HFFc6 (cell line): ENCODE measurements at places on chromosomes 1 and 21. TPM values are rescaled to one million over a fixed set of nuclear protein-coding genes. Genes with fewer than 3 reads are reported as not detected.

PGLYRP3 gene
- not detected in 3 replicates for total RNA-seq

ASCL5 gene
- total RNA-seq: not detected in 3 replicates

ACTL8 gene
- total RNA-seq: 0.20 TPM in 1 of 3 replicates, not detected in the others

GRCh38 chr1:77797991-77798390 lies 18.5 kb downstream of the MIGA1 start:
- DNase-seq: no peak

- DNase-seq: no peak
Measured at GRCh38 chr1:36304970-36305914, 926 bp upstream of the SH3D21 start.

- DNase-seq: no peak
Measured at GRCh38 chr1:181608948-181609347, 125.6 kb downstream of the CACNA1E start.

GRCh38 chr21:17668479-17669140 lies 55.9 kb upstream of the BTG3 start:
- DNase-seq: no peak

- no peak for DNase-seq
Measured at GRCh38 chr1:154837034-154837671, 32.9 kb downstream of the KCNN3 start.

USP25 gene
- 13.0 to 18.3 TPM (median 14.6 TPM) in 3 replicates for total RNA-seq

DNA sequence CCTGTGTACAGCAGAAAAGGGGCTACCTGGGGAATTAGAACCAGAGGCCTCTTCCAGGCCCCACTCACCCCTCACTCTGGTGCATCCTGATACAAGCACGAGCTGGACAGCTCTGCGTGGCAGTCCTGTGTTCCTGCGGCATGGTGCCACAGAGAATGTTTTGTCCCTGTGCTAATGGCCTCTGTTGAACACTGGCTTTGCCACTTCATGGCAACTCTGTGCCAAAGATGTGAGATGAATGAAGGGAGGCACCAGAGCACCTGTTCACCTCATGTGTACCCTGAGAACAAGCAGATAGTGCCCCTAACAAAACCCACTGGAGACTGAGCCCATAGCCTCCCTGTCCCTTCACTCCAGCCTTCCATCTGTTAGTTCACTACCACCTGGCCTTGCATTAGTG lies 199.3 kb upstream of the COA6 start:
- no peak for DNase-seq

DNA sequence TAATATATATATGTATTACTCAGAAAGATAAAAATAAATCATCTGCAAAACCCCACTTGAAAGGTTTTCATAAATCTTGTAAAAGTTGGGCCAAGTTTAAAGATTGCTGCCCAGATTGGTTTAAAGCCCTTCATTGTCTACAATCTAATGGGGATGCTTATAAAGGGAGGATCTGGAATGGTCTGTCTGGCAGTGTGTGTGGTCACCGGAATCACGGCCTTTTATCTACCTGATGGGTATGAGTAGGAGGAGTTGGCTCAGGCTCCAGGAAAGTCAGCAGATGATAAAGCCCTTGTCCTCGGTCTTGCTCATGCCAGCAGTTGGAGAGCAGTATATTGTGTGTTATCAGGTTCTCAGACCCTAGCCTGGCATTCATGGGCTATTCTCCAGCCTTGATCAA lies 197.7 kb downstream of the ROR1 start:
- no peak for DNase-seq

DNA sequence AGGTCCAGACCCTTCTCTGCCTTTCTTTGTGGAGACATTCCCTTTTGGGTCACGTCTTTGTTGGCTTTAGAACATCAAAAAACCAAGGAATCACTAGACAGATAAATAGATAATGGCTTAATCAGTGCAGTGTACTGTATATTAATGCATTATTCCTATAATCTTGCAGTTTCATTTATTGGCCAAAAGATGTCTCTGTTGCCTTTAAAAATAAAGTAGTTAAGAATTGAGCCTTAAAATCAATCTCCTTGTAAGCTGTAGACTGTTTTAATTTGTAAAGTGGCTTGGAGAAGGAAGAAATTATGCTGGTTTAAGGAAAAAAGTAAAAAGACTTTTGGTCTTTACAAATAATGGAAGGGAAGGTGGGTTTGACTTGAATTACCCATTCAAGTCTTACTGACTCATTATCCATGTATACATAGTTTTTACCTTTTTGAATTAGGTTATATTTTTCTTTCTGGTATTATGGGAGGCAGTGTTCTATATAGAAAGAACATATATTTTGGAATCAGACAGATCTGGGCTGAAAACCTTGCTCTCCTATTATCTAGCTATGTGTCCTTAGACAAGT lies 84.6 kb downstream of the VPS13D start:
- DNase-seq: no peak

DNA sequence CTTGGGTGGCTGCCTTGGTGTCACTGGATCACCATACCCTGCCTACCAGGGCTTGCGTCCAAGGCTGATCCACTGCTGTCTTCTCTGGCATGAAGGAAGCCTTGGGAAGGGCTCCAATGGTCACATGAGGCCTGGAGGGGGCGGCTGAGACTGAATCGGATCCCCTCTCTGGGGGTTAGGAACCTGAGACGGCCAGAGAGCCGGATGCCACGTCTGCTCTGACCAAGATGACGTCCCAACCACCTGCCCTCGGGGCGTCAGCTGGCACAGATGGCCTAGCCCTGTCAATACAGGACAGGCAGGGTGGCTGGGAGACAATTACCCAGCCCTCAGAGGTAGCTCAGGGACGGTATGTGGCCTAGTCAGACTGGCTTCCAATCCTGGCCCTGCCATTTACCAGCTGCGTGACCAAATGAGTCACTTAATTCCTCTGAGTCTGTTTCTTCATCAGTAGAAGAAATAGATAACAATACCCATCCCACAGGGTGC lies 5.4 kb downstream of the TRIM62 start:
- DNase-seq: peak; percentile 25

- DNase-seq: no peak
Measured at GRCh38 chr1:6313393-6314200, 52.7 kb upstream of the GPR153 start.

GRCh38 chr1:41783189-41783639 lies 135.5 kb downstream of the HIVEP3 start:
- peak; percentile 92 for DNase-seq

SFN gene
- total RNA-seq: 0.23 TPM in 1 of 3 replicates, not detected in the others
